ENCODE measurements at places on chromosomes 11 and 22.

GRCh38 chr11:98568013-98568412 is 452.7 kb upstream of the CNTN5 start:
- DNase-seq: no peak

- DNase-seq: no peak
Measured at GRCh38 chr22:10780281-10780680, 4747.7 kb upstream of the OR11H1 start.

- no peak for DNase-seq
Measured at GRCh38 chr11:70861559-70861958, 390.8 kb downstream of the SHANK2 start.

DNA sequence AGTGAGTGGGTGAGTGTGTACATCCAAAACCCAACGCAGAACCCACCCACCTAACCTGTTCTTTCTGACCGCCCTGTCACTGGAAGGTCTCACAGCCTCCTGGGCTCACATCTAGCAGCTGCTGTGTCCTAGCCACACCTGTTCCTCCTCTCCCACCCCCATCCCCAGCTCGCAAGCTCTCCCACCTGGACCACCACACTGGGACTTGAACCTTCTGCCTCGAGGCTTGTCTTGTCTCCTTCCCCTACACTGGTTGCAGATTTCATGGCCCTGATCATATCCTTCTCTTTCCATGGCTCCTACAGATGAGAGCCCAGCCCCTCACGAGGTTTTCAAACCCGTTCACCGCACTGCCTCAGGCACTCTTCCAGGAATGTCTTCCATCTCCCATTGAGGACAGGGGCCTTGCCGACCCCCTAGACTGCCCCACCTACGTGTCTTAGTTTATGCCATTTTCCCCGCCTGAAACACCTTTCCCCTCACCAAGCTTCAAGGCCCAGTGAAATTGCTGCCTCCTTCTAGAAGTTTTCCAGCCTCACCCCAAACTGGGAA is 6.7 kb downstream of the IFITM10 start:
- DNase-seq: no peak

DNA sequence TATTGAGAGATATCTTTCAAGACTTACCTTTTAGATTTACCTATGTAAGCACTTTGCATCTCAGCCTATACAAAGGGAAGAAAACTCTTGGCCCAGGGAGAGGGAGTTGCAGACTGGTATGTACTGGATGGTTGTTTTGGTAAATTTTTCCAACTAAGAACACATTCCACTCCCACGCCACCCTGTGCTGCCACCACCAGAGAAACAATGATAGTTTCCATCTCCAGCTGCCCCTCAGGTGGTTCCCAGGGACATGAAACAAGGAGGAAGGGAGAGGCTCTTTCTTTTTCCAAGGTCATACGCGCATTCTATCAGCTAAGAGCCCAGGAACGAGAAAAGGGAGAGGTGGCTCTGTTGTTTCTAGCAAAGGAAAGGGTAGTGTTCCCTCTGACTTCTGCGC is 34.4 kb downstream of the CCDC34 start:
- DNase-seq: no peak

DNA sequence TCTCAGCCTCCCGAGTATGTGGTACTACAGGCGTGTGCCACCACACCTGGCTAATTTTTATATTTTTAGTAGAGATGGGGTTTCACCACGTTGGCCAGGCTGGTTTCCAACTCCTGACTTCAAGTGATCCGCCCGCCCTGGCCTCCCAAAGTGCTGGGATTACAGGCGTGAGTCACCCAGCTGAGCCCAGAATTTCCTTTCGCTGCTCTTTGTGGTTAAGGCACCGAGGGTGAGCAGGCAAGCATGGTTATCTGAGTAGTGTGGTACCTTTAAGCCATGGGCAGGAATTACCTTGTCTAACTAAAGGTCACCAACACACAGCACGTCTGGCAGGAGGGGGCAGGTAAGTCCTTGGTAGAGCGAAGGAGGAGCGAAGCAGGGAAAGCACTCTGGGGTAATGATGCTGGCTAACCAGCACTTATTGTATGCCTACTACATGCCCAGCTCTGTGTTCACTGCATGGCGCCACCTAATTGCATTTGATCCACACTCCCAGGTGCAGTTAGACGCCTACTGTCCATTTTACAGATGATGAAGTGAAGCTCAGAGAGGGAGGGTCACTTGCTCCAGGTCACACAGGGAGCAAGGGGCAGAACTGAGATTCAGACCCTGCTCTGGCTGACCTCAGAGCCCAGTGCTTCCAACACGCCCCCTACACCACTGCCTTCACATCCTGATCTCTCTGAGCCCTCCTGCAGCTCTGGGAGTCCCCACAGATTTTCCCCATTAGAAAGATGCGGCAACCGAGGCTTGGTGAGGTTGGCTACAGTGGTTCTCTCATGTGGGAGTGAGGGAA is 45.7 kb downstream of the TRIOBP start:
- DNase-seq: no peak

DNA sequence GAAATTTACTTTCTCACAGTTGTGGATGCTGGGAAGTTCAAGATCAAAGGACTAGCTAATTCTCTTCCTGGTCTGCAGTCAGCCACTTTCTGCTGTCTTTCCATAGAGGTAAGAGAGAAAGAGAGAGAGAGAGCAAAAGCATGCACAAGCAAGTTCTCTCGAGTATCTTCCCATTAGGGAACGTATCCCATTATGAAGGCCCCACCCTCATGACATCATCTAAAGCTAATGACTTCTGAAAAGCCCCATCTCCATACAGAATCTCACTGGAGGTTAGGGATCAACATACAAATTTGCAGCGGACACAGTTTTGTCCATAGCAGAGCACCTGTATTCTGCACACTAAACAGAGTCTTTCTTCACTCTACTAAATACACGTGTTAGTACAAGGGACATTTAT is 17.4 kb upstream of the SLC22A9 start:
- no peak for DNase-seq

DNA sequence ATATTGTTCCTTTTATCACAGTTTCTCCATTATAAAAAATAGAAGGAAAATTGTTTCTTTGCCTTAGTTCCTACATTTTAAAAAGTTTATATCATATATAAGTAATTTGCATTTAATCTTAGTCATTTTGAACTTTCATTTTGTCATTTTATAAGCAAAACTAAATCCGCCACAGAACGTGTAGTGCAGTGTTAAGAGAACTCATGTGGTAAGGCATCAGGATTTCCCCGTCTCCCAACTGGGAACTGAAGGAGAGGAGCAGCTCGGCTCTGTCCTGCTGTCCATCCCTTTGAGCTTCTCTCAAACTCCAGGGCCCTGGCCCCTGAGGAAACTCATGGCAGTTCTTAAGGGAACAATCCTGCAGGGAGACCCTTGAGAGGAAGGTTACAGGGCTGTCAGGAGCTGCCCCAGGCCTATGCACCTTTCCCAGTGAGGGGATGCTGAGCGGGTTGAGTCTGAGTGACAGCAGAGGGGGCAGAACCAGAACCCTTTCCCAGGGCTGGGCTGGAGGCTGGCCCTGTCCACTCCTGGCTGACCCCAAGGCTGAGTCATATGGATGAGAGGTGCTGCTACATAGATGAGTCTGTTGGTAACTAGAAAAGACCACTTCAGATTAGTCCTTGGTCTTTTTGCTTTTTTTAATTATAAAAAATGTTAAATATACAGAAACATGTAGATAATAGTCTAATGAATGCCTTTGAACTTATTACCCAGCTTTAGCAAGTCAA is 333.1 kb downstream of the TBC1D22A start:
- peak; percentile 7 for DNase-seq

GRCh38 chr11:66722745-66723651 is 6.0 kb downstream of the SPTBN2 start:
- no peak for DNase-seq

GRCh38 chr11:32244453-32244852 is 153.6 kb downstream of the RCN1 start:
- no peak for DNase-seq

- no peak for DNase-seq
Measured at GRCh38 chr11:129402206-129403171, 26.8 kb downstream of the BARX2 start.

- no peak for DNase-seq
Measured at GRCh38 chr22:37808294-37808657, 542 bp downstream of the GCAT start.

DNA sequence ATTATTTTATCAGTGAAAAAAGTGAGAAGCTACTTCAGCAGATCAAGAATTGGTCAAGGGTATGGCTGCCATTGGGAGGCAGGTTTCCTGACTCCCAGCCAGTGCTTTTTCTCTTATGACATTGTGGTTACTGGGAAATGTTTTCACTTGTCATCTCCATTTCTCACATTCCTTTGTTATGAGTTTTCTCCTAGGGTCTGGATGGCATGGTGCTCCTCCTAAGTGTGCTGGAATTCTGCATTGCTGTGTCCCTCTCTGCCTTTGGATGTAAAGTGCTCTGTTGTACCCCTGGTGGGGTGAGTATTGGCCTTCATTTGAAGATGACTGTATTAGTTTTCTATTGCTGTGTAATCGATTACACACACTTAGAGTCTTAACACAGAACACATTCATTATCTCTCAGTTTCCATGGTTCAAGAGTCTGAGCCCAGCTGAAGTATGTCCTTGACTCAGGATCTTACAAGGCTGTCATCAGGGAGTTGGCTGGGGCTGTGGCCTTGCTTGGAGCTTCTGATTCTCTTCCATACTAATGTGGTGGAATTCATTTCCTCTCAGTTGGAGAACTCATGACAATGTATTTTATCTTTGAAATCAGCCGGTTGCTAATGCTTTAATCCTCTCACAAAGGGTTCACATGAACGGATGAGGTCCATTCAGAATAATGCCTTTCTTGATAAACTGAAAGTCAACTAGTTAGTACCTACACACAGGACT is 21.0 kb upstream of the MS4A6E start:
- DNase-seq: no peak

DNA sequence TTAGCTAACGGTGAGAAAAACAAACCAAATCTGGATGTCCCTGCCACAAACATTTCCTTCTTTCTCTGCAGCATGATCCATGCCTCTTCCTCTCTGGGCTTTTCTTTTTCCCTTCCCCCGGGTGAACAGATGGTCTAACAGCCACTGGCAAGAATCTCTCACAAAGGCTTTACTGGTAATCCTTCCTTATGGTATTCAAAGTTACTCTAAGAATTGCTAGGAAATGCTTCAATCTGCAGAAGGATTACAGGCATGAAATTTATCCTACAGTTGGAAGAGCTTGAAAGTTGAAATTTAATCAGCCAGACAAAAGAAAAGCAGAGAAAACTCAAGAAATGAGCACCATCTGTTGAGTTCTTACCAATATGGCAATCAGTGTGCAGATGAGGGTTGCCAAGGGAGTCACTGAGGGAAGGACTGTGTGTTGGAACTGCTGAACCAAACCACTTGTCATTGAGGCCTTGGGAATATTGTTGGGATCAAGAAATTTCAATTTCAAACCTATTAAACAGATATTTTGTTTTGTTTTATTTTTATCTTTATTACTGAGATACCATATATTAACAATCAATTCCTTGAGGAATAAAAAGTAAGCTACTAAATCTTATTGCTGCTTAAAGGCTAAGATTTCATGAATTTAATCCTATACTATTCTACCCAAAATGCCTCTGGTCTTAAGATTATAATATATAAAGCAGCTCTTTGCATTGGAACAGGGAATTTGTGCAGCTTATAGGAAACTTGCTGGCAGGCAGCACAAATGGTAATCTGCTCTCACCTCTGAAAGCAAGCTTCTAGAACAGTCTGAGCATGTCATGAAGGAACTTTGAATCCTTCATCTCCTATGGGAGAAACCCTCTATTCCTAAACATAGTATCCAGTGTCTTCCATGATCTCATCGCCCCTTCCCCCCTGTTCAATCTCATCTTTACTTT is 29.7 kb upstream of the NDUFC2 start:
- no peak for DNase-seq

GRCh38 chr11:110985547-110985946 is 260.0 kb upstream of the POU2AF2 start:
- no peak for DNase-seq

GRCh38 chr22:49724893-49725489 is 102.7 kb downstream of the BRD1 start:
- DNase-seq: peak; percentile 83

DNA sequence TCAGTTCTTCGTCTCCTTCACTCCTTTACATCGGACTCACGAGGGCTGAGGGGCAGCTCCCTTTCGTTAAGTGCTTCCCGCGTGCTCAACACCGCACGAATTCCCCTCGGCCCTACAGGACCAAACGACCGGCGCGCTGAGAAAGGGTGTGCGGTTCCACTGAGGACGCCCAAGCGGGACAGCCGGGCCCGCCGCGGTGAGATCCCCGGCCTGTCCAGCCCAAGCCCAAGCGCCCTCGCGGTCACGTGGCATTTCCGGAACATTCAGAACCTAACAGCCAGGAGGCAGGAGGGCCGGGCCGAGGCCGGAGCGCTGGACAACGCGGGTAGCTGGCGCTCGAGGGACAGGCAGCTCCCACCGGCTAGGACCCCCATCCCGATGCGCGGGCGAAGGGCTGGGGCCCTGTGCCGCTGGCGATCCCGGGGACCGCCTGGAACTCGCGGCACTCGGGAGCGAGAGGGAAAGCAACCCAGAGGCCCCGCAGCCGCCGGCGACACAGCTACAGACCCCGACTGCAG is 737 bp upstream of the STIP1 start:
- no peak for DNase-seq

- DNase-seq: no peak
Measured at GRCh38 chr11:69229511-69229910, 64.4 kb upstream of the MYEOV start.

DNA sequence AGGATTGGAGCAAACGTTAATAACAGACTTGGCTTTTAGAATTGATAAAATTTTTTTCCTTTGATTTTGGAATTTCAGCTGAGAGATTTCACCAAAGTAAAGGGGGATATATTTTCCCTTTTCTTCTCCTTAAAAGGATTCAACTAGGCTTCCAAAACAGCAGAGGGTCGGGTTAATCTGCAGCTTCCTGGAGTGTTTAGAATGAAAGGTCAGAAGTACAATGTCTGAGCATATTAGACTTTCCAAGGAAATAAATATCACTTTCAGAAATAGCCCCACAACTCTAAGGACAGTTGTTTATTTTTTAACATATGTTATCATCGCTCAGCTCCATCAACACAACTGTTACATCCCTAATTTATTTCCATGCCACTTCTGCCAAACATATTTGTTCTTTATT is 1532.9 kb upstream of the RAG2 start:
- no peak for DNase-seq

GRCh38 chr11:94924171-94924572 is 49.2 kb downstream of the CWC15 start:
- DNase-seq: no peak

DNA sequence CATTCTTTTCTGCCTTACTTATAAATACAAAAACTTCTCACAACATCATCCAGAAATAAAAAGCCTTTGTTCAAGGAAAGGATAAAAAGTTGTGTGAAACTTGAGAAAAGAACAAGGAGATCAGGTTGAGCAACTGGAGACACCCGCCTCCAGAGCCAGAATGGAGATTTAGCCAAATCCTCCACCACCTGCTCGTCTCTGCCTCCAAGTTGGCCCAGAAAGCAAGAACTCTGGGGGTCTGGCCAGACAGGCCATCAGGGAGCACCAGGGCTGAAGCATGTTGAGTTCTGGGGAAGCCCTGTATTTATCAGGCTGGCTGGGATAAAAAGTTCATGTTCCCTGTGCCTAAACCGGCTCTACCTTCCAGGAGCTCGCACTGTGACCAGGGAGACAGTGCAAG is 14.9 kb downstream of the SMCO4 start:
- no peak for DNase-seq

GRCh38 chr11:27514076-27514475 is 7.5 kb upstream of the LIN7C start:
- no peak for DNase-seq
